Caco-2 (cell line): ENCODE measurements at places on chromosomes 2 and 18. TPM values are rescaled to one million over a fixed set of nuclear protein-coding genes. Genes with fewer than 3 reads are reported as not detected.

TMEM37 gene
- total RNA-seq, result 13.8 and 15.8 TPM in 2 replicates

GBX2 gene
- total RNA-seq, result 2.1 and 2.4 TPM in 2 replicates

TUBA3E gene
- total RNA-seq, result 0.57 TPM in 1 of 2 replicates, not detected in the other

TGIF1 gene
- total RNA-seq, result 103 and 107 TPM in 2 replicates

RUFY4 gene
- not detected in 2 replicates for total RNA-seq

NDC80 gene
- 51.7 and 52.6 TPM in 2 replicates for total RNA-seq

GLI2 gene
- 0.58 and 0.70 TPM in 2 replicates for total RNA-seq

GRCh38 chr2:129459200-129459876, 520.1 kb upstream of the RAB6C start:
- H3K4me3 ChIP-seq, result no peak overlapping the region
- H3K36me3 ChIP-seq, result no peaks in the 10 kb centered on the region
- no peaks in the 10 kb centered on the region for H3K4me1 ChIP-seq
- H3K27me3 ChIP-seq, result no peaks in the 10 kb centered on the region
- H3K27ac ChIP-seq, result no peak overlapping the region

- H3K36me3 ChIP-seq, result no peaks in the 10 kb centered on the region
- H3K4me3 ChIP-seq, result no peak overlapping the region
- no peak overlapping the region for H3K27ac ChIP-seq
- peaks cover 21% of the 10 kb centered on the region for H3K4me1 ChIP-seq
- DNase-seq, result no peak
- H3K27me3 ChIP-seq, result no peaks in the 10 kb centered on the region
Measured at GRCh38 chr2:42232024-42232423, 62.9 kb downstream of the EML4 start.

DNA sequence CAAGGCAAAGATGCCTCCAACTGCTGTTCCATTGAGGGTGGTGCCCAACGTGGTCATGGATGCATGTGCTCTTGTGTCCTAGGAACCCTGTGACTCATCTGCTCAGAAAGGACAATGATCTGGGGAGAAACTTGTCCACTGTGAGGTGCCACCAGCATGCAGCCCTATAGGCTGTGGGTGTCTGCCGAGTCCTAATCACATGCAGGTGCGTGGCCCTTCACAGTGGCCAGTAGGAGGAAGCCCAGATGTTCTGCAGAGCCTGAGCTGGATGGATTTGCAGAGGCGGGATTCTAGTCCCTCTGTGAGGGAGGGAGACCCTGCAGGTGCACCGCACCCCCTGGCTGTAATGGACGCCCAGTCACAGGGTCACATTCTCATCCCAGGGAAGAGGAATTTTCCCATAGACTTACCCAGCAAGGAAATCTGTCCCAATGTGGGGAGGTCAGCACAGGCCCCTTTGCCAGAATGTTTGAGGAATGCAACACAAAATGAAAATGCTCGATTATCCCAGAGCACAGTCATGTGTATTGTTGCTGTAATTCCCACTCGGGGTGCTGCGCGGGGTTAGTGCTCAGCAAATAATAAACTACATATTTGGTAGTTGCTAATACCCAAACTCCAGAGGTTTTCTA, 13.9 kb downstream of the GDF7 start:
- 0 out of 2 replicates have a peak, but pooled peaks cover 2% of the 10 kb centered on the region for H3K36me3 ChIP-seq
- no peaks in the 10 kb centered on the region for H3K27me3 ChIP-seq
- no peak for DNase-seq
- peaks cover 4% of the 10 kb centered on the region for H3K4me1 ChIP-seq
- no peak overlapping the region for H3K27ac ChIP-seq

GRCh38 chr2:86704459-86704971, 15.6 kb upstream of the RMND5A start:
- peaks cover 18% of the 10 kb centered on the region for H3K4me1 ChIP-seq
- peak overlapping the region; percentile 83 for H3K27ac ChIP-seq
- DNase-seq, result peak; percentile 63
- no peak overlapping the region for H3K4me3 ChIP-seq
- H3K36me3 ChIP-seq, result no peaks in the 10 kb centered on the region
- no peaks in the 10 kb centered on the region for H3K27me3 ChIP-seq
